Islet precursor cell (in vitro differentiated cells): ENCODE measurements at places on chromosomes 16 and 17.

DNA sequence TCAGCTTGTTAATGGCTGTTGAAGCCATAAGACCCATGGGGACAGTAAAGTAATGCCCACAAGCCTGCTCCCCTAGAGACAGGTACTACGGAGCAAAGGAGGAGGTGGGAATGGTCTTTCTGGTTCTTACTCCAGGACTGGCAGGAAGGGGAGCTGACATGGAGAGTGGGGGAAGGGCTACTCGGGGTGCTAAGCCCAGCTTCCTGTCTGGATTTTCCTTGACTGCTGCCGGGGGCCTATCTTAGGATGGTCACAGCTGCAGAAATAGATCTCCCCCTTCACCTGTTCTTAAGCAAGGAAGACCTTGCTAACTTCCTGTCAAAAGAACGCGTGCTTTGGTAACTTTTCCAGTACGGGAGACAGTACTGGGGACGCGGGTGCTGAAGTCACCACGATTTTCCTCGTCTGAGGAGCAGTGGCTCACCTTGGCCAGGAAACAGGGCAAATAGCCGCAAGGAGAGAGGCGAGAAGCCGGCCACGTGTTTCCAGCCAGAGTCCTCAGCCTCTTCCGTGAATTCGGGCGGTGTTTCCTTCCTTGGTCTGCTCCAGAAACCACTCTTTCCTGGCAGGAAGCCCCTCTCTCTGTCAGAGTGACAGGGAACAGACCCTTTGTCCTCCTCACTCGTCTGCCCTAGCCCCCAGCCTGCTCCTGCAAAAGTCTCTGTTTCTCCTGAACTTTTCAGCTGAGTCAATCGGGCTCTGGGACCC, 656 bp upstream of the PRR29 start:
- DNase-seq = peak; percentile 67

- DNase-seq = no peak
Measured at GRCh38 chr16:84907575-84907974, 87.8 kb downstream of the CRISPLD2 start.

- no peak for DNase-seq
Measured at GRCh38 chr16:86449446-86450095, 60.8 kb upstream of the FOXF1 start.

- DNase-seq = no peak
Measured at GRCh38 chr17:75617218-75617617, 16.0 kb upstream of the SMIM5 start.

DNA sequence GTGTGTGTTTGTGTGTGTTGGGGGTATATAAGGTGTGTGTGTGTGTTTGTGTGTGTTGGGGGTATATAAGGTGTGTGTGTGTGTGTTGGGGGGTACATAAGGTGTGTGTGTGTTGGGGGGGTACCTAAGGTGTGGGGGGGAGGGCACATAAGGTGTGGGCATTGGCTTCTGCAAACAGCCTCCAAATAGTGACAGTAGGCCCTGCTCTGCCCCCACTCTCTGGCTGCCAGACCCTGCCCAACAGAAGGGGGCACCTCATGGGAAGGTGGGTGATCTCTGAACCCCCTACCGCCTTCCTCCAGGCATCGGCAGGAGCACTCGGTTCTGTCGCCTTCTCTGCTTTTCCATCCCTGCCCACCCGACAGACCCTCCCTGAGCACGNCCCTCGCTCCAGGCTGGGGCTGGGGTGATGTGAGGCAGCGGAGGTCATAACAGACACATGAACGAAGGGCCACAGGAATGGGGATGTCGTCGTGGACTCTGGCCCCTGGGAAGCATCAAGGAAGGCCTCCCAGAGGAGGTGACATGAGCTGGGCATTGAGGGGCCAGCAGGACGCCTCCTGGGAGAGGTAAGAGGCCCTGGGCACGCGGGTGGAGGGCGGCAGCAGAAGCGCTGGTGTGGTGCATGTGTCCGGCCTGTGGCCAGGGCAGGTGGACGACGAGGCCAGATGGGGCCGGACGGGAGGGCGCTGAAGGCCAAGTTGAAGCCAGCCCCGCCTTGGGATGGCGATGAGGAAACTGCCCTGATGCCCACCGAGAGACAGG, 136.6 kb upstream of the RPH3AL start:
- peak; percentile 69 for DNase-seq

- peak; percentile 91 for DNase-seq
Measured at GRCh38 chr17:79192503-79193351, 118.1 kb downstream of the ENGASE start.

DNA sequence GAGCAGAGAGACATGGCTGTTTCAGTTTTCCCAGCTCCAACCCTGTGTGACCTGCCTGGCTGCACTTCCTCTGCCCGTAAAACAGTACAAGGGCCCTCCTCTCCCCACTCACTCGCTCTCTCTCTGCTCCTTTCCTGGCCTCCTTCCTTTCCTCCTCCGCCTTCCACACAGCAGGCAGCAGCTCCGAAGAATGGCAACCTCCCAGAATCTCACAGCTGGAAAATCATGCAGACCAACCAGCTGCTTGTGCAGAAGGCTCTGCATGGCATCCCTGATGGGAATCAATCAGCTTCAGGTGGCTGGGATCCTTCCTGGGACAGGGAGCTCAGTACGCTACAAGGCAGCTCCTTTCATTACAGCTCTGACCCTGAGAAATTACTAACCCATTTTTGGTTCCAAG, 27.4 kb downstream of the TMEM132E start:
- no peak for DNase-seq

- no peak for DNase-seq
Measured at GRCh38 chr16:14151256-14152030, 80.3 kb downstream of the MRTFB start.

DNA sequence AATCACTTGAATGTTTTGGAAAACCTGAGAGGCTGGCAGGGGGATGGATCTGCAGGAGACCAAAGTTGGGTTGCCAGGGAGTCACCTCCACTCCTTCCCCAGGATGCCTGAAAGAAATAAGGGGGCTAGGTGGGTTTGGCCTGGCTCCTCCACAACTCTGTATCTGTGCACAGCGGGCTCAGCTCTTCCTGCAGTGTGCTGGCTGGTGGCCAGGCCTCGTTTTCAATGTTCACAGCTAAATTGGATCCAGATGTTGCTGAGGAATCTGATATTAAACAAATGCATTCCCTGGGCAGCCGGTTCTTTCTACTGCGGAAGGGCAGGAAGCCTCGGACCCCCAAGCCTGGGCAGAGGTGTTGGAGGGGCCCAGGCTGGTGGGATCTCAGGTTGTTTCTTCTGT, 106.2 kb downstream of the N4BP1 start:
- DNase-seq = no peak

- DNase-seq = no peak
Measured at GRCh38 chr17:8468127-8468526, 32.4 kb downstream of the NDEL1 start.

DNA sequence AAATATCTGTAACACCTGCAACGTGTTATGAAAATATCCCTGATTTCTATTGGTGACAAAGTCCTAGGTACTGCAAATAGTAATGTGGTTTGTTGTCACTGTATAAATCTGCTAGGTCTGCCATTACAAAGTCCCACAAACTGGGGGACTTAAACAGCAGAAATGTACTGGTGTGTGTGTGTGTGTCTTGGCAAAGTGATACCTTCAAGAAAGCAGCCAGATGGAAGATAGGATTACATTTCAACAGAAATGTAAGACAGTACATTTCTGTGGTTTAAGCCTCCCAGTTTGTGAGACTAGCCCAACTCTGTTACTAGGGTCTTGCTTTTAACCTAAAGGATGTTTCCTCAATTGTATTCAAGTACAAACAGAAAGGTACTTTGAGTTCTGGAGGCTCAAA, 531.7 kb downstream of the NPIPA7 start:
- DNase-seq = no peak

DNA sequence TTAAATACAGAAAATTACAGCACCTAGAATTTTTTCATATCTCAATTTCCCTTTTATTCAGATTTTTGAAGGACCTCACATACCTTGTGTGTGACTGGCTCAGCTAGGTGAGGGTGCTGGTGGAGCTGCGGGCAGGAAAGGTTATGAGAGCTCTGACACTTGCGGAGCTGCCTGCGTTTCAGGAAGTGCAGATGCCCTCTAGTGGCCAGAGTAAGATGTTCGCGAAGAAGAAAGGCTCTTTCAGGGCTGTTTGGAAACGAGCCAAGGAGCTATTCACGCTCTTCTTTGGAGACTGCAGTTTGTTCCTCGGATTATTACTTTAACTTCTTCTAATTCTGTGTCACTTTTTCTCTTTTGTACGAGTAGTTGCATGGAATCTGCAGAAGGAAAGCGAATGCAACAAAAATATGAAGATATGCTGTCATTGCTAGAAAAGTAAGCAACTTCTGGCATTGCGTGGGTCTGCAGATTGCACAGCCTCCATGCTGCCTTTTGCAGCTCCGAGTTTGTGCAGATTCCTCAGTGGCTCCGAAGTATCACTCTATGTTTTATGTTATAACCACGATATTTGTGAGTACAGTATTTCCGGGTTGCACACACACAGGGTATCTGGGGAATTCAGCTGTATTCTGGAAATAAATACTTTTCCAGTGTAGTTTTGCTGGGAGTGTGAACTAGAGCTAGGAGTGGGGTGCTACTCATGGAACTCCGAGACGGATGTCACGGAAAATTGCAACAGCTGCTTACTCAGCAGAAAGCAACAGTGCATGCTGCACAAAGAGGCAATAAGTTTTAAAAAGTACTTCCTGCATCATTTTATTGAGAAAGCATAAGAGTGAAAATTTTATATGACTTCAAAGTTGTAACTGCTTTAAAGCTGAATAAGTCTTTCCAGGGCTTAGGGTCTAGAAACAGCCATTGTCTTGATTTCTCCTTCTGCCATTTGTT, 46.3 kb downstream of the DNAH9 start:
- DNase-seq = peak; percentile 87

- peak; percentile 91 for DNase-seq
Measured at GRCh38 chr17:1060991-1061390, 64.1 kb downstream of the TIMM22 start.

GRCh38 chr16:67174706-67175231, 4.4 kb downstream of the NOL3 start:
- peak; percentile 47 for DNase-seq

- DNase-seq = no peak
Measured at GRCh38 chr17:47189732-47190237, 690 bp upstream of the CDC27 start.
